T-helper 1 cell (primary cell): ENCODE measurements at places on chromosomes 5 and 9.

DNA sequence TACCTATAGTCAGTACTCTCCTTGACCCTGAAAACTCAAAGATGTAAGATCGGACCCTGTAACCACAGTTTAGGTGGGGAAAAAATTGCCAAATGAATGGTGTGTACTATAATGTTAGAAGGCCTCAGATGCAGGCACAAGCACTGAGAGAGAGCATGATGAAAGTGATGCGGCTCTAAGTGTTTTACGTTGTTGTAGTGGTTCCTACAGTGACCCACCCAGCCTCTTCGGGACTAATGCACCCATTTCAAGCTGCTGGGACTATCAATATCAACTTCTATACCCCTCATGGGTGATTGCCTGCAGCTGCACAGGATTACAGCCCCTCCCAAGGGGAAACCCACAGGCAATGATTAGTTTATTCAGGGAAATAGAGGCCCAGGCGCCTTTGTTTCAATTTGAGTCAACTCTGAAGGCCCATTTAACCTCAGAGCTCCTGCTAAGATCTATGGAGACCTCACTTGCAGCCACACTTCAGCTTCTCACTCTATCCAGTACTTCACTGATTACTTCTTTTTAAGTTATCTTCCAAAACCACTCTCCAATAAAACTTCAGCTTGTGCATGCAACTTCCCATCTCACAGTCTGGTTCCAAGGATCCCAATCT is 340.7 kb downstream of the NR2F1-AS1 start:
- no peak for DNase-seq

DNA sequence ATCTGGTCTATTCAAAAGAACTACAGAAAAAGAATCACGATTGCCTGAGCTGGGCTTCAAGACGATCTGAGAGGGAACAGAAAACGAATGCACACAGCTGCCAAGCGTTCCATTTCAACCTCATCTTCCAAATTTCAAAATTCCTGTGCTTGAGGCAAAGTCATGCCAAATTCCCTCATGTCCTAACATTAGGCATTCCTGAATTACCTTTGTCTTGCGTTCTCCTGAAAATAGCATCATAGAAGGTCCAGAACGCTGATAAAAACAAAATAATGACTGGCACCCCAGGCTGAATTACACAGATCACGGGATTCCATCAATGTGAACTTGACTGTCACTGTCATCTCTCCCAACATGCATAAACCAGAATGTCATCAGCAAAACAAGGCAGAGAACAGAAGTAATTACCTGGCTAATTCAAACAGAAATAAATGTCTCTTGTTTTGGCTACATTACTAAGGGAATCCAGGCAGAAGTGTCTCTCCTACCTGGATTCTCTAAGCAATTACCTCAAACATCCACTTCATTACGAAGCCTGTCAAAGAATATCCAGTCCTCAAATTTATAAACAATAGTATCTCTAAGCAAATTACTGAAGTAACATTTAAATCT is 12.0 kb upstream of the CDH6 start:
- DNase-seq, result no peak

GRCh38 chr9:76957258-76957657 is 51.3 kb upstream of the PRUNE2 start:
- no peak for DNase-seq

DNA sequence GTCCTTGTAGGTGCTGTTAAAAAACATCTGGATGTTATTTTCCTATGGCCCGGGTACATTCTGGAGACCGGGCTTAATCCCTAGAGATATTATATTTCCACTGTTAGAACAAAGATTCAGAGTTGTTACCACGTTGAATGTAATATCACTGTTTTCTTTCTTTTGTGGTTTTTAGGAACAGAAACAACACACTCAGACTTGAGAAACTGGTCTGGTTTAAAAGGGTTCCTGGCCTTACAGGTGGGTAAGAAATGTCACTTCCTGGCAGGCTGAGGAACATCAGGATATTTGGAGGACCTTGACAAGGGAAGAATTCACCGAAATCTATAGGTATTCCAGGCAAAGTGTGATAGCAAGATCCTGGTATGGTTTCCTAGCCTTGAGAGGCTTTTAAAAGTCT is 10.3 kb upstream of the ANXA2R start:
- DNase-seq, result no peak

GRCh38 chr5:59312223-59312622 is 581.3 kb downstream of the PDE4D start:
- no peak for DNase-seq

GRCh38 chr5:172373680-172374079 is 80.6 kb downstream of the SH3PXD2B start:
- no peak for DNase-seq

- peak; percentile 57 for DNase-seq
Measured at GRCh38 chr9:78351816-78352215, 54.9 kb downstream of the PSAT1 start.

- DNase-seq, result no peak
Measured at GRCh38 chr9:97944612-97945011, 6.6 kb upstream of the HEMGN start.

DNA sequence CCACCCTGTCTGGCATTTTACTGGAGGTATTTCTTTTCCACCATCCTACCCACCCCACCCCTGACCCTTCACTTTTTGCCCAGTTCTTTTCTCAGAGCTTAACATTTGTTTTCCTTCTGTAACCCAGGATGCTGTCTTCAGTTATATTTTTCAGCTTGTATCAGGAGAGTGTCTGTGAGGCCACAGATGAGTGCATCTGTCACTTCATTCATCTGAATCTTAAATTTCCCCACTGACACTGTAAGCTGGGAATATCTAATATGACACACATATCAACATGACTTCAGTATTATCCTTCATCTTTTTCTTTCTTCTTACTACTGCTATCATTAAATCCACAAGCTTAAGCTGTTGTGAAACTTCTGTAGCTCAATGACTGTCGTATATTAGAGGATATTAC is 4.9 kb downstream of the MARCHF3 start:
- no peak for DNase-seq
